ENCODE measurements at places on chromosomes 7 and 10.
A peak's percentile ranks its signal among the peaks of the same experiment; 100 is the strongest.

DNA sequence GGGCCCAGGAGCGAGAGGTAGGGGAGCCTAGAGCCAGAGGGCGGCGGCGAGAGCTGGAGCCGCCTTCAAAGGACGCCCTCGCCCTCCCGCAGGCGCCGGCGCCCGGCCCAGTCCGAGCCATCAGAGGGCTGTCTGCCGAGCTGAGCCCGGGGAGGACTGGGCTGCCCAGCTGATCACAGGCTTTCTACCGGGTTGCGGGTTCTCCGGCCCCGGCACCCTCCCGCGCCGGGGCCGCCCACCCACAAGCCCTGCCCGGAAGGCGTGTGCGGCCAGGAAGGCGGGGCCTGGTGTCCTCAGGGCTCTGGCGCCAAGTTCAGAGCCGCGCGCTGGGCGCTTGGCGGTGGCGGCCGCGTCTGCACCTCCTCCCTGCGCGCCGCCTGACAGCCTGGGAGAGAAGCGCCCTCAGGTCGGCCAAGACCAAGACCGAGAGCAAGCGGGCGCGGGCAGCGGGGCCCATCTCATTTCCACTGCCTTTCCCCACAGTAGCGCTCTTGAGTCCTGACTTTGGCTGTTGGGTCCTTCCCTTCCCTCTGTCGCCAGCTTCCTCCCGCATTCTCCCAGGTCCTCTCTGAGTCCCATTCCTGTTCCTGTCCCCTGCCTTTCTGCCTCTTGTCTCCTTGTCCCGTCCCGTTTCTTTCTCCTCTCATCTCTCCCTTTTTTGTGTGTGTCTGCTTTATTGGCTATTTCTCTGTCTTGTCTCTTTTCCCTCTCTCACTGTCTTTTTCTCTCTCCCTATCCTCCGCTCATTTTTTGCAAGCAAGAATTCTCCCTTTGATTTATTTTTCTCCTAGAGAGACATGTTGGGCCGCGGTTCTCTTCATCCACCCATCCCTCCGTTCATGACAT lies 60.6 kb upstream of the MSMB start:
- DNase-seq, result no peak

DNA sequence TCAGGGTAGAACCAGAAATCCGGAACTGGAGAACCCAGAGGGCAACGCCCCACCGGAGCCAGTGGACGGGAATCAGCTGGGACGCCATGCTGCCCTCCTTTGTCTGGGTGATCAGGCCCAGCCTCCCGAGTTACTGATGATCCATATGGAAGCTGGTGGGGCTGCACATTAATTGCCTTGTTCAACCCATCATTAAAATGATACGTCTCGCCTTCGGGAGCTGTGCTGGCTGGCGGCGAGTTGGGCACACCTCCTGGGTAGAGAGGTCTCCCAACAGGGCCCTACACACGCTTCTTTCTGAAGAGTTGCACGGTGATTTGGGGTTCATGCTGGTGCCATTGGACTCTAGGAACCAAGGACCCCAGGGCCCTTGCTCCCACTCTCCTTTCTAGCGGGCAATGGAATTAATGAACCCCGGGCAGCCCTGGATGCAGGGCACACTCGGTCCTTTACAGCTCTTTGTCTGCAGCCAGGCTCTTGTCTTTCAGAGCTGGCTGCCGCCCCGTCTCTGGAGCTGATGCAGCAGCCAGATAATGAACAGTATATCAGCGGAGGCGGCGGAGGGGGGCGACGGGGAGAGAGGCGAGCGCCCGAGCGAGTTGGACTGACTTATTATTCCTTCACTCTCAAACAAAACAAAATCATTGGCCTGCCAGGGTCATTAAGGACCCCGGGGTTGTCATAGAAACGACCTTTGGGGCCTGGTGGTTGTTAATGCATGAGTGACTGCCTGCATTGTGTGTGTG lies 412.2 kb upstream of the ZMIZ1 start:
- no peak for DNase-seq

- DNase-seq, result no peak
Measured at GRCh38 chr7:117683430-117684175, 189.6 kb downstream of the CTTNBP2 start.

DNA sequence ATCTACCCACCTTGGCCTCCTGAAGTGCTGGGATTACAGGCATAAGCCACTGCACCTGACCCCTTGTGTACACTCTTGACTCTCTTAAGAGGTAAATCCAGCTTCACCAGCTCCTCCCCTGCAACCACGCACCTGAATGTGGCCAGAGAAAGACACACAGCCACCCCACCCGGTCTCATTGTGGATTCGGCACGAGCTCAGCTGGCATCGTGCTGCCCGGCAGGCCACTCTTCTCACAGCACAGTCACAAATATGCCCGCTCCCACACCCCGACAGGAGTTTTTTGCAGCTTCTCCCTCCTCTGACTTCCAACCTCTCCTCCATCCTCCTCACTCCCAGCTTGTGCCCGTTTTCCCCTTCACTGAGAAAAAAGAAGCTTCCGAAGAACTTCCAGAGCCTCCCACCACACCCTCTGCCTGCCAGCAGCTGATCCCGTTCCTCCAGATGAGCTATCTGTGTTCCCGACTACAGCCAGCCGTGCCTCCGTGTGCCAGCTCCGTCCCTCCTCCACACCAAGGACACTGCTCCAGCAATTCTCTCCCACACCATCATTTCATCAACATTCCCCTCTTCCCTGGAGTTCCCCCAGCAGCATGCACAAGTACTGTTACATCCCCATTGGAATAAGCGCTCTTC lies 8.0 kb upstream of the SMARCD3 start:
- DNase-seq, result no peak

- DNase-seq, result no peak
Measured at GRCh38 chr7:121037957-121038716, 49.6 kb downstream of the CPED1 start.

DNA sequence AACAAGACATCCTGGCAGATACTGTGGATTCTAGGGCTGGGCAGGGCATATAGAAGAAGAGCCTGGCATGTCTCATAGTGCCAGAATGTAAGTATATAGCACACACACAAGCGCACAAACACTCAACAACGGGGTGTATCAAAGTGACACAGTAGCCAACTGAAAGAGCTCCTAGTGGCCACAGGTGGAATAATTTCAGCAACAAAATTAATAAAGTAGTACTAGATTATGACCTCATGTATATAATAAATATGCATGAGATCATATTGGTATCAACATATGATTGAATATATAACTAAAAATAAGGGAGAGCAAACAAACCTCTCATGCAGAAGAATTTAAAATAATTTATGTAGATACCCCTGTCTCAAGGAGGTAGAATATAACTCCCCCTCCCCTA lies 72.4 kb upstream of the CXCL12 start:
- no peak for DNase-seq

DNA sequence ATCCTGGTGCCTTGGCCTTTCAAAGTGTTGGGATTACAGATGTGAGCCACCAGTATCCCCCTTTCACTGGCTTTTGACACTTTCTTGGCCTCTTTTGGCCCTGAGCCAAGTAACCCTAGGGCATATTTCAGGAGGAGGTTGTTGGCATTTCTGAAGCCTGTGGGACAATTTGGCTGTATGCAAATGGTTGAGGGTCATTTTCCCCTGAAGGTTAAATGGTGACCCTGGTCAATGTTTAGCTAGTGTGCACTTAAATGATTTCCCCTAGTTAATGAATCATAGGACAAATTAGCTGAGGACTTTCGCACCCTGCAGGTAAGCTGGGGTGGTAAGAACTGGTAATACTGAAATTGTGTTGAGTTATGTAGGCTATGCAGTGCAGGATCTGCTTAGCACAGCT lies 660.5 kb downstream of the LRMDA start:
- DNase-seq, result no peak

GRCh38 chr10:99766302-99766681 lies 16.1 kb upstream of the ABCC2 start:
- DNase-seq, result no peak

DNA sequence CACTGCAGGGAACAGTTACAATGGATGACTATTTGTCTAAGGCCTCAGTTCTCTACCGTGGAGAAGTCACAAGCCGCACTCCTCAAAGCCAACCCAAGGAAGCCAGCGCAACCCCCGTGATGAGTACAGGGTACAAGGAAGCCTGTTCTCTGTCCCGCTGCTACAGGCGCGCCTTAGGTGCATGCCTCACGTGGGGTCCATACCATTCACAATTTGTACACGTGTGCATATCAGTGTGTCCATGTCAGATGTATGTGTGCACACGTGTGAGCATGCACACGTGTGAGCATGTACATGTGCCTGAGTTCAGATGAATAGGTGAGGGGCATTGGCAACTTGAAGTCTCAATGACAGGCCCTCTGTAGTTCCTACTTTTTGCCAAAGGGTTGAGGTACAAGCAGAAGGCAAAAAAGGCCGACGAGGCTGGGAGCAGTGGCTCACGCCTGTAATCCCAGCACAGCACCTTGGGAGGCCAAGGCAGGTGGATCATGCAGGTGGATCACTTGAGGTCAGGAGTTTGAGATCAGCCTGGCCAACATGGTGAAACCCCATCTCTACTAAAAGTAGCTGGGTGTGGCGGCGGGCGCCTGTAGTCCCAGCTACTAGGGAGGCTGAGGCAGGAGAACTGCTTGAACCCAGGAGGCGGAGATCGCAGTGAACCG lies 62.8 kb downstream of the CTBP2 start:
- DNase-seq, result no peak

- no peak for DNase-seq
Measured at GRCh38 chr10:114506871-114507385, 102.6 kb upstream of the AFAP1L2 start.

DNA sequence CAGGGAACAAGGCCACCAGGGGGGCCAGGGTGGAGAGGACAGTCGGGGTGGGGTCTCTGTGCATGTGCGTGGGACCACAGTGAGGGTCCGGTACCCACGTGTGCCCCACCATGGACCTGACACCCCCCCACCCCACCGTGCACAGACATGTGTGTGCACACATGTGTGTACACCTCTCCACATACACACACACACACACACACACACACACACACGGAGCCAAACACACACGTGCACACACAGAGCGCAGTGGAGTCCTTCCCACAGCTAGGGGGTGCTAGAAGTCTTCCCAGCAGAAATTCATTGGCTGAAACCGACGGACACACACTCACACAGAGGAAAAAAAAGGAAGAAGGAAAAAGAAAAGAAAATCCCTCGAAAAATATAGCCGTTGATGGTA lies 42.8 kb upstream of the GNA12 start:
- peak; percentile 22 for DNase-seq

GRCh38 chr10:1242975-1243374 lies 186.8 kb downstream of the WDR37 start:
- DNase-seq, result no peak

- no peak for DNase-seq
Measured at GRCh38 chr10:38038107-38038931, 27.8 kb downstream of the ZNF33A start.

DNA sequence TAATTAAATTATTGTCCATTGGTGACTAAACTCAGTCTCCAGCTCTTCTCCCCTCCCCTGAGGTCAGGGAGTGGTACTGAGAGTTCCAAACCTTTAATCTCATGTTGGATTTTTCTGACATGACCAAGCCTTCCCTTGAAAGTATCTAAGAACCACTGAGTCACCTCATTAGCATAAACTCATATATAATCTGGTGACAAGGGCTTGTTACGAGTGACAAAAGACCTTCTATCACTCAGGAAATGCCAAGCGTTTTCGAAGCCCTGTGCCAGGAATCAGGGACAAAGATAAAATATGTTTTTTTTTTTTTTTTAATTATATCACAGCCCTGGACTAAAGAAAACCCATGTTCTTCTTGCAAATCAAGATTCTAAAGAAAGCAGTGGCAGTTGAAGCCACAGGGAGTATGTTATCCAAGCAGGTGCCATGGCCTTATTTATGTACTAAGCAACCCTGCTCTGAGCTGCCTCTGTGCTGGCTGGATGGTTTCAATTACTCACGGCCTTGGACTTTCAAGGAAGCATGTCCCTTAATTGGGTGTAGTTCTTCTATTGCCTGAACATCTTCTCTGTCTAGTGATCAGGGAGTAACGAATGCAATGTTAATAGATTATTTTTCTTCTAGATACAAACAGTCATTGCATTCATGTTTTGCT lies 169.0 kb upstream of the PRKCQ start:
- DNase-seq, result no peak

DNA sequence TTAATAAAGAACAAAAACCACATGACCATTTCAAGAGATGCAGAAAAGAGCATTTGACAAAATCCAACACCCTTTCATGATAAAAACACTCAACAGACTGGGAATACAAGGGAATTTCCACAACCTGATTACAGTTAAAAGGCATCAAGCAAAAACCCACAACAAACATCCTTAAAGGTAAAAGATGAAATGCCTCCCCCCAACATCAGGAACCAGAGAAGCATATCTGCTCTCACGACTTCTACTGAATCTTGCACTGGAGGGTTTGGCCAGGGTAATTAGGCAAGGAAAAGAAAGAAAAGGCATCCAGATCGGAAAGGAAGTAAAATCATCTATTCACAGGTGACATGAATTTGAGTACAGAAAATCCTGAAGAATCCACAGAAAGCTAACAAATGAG lies 59.5 kb upstream of the SFMBT2 start:
- no peak for DNase-seq

DNA sequence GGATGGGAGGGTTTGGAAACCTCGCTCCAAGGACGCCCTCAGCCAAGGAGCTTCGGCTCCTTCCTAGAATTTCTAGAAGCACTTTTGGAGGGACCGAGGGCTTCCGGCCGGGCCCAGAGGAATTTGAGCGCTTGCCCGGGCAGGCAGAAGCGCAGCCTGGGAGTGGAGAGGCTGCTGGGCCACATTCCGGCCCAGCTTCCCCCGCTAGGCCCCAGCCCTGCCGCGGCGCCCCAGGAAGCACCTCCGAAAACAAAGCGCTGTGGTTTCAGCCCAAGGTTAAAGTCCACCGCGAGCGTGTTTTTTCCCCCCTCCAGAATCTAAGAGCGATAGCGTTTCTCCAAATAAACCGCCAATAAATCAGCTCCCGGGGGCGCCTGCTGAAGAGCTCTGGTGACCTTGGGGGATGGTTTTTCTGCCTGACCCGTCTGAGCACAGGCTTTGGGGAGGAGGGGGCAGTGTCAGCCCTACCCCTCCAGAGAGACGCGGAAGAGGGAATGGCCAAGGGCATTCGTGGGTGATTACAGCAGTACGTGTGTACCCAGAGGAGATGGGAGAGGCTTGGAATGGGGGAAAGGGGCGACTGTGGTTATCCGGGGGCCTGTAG lies 5.7 kb upstream of the TNRC18 start:
- DNase-seq, result no peak

DNA sequence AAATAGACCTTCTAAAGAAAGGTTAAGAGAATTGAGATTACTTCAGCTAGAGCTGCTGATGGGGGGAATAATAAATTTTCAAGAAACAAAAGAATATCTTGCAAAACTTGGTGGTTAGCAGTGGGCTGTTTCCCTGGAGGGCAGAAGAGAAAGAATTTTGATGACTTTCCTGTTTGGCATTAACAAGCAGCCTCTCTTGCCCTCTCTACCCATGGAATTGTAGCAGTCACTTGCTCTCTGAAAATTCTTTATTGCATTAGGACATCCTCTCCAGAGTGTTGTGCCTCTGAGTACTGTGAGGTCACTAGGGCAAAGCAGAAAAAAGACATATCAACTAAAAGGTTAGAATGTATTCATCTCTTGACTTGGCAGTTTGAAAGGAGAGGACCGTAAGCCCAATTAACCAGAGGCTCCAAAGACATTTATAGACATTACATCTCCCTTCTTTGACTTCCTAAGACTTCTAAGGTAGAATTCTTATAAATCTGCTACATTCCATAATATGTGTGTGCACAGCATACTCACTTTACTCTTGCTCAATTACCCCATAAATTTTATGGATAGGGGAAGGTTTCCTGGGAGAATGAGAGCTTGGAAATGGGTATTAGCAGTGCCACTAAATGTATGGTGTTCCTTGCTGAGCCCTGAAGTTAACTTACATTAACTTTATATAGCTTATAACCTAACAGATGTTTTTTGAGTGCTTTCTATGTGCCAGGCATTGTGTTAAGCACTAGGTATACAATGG lies 215.3 kb downstream of the KIF20B start:
- no peak for DNase-seq

All from esophagus squamous epithelium (tissue), 5 donors.